Calu3 (cell line): ENCODE measurements at places on chromosomes 5 and 9. TPM values are rescaled to one million over a fixed set of nuclear protein-coding genes. Genes with fewer than 3 reads are reported as not detected.

DNA sequence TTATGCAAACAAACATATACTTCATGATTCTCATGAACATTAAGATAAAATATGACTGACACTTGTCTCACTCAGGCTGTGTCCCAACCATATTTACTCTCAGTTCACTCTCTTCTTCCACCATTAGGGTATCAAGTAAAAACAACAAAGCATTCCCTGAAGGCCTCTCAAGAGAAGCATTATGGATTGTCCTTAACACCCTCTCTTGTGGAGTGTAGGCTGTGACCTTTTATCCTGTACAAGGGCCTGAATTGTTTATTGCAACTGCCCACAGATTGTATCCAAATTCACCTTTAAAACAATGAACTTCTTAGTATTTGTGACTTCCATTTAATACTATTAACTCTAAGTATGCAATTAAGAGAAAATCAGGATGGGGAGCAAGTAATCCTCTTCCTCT is 78.1 kb downstream of the RICTOR start:
- DNase-seq = no peak

DNA sequence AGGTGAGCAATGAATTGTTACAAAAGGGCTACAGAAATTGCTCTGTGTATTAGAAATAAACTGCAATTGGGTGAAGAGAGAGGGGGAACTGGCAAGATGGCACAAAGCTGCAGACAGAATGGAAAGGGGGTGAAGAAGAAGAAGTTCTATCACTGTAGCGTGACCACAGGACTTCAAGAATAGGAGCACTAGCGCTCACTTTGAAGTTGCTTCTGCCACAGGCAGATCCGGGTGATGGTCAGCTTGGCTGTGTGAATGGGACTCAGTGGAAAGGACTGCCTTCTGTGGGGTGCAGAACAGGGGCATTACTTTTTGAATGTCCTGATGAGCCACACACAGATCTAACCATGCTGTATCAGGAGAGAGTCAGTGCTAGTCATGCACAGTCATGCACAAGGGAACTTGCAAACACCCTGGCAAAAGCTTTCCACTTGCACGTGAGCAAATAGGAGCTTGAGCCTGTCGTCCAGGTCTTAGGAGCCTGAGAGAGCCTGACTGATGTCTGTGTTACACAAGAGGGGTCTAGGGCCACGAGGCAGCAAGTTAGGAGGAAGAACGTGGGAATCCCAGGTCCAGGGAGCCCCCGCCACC is 16.3 kb downstream of the IL5 start:
- no peak for DNase-seq

GRCh38 chr9:109481856-109482255 is 16.3 kb downstream of the PTPN3 start:
- DNase-seq = no peak

DNA sequence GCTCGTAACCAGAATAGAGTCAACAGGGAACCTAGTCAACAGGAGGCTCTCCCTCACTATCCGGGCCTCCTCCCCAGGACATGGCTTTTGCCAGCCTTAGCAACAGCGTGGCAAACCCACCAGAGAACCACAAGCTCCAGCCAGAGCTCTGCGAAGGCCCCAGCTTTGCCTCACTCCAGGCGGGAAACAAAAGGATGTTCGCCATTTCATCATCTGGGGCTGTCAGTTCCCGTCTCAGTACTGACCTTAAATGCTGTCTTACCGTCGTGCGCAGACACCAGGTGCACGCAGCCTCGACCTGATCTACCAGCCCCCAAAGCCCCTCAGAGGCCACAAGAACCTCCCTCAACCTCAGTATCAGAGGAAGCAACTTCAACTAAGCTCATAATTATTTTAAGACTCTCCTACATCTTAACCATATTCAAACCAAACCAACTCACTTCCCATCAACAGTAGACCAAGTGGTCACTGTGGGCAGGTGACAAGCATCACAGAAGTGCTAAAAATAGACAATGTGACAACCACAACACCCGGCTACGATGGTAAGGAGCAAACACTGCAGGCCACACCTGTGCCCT is 71.4 kb downstream of the SEMA4D start:
- DNase-seq = no peak

Gene CATSPER3
- total RNA-seq = 1.4 and 1.5 TPM in 2 replicates

DNA sequence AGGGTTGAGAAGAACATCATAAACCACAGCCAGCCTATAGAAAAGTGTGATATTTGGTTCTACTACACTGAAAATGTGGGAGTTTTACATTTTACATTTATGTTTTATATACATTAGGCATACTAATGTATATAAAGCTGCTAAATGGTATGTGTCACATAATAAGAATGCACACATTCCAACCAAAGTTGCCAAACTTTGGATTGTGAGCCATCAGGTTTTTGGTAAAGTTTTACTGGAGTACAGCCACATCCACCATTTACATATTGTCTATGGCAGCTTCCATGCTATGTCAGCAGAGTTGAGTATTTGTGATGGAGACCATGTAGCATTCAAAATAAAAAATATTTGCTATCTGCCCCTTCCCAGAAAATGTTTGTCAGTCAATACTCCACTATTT is 23.1 kb upstream of the TARS1 start:
- no peak for DNase-seq

DNA sequence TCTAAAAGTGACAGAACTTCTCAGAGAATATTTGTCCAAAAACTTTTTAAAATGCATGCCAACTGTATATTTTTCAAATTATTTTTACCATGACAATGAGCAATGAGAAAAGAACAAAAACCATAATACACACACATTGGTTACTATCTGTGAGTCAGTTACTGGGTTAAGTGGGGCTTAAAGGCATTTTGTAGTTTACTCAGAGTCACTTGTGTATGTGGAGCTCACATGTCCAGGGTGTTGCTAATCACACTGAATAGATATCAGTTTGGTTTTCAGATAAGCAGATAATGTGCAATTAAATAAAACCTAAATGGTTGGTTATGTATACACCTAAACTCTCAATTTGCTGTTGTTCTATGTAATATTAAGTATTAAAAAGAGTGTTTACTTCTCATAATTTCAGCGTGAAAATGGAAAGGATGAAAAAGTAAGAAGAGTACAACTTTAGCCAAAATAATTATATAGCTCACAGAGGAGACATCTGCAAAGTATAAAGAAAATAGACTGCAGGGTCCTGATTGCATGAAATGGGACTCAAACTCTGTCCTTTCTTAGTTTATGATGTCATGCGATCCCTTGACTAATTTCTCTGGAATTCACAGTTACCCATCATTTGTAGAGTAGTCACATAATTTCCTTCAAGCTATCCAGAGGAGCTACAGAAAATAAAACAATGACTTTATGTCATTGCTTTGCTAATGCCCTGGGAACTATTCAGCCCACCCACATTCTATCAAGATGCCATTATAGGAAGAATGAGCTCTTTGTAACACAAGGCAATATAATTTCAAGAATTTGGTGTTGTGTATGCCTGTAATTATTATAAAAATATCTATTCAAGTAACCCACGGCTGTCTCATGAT is 388.0 kb upstream of the ZNF608 start:
- DNase-seq = peak; percentile 16

Gene MARCOL
- total RNA-seq = not detected in 2 replicates

DNA sequence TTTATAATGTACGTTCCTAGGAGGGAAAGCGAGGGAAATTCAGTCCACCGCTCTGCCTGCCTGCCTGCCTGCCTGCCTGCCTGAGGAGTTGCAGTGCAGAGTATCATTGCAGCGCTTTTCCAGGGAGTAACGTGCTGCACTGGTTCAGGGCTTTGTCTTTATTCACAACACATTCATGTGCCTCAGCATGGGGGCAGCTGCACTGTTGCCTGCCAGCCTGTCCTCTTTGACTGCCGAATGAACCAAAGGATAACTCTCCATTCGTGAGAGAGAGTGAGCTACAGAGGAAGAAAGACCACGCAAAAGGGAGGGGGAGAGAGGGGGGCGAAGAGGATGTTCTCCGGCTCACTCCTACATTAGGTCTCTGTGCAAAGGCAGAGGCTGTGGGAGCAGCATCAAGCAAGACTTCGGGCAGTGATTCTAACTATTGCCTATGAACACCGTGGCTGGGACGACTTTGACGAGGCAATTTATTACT is 791.2 kb downstream of the MAT2B start:
- DNase-seq = no peak

Gene CDKN2A
- total RNA-seq = 257 and 284 TPM in 2 replicates

Gene IL9
- total RNA-seq = not detected in 2 replicates
